Sciatic nerve (tissue), 2 donors: ENCODE measurements at places on chromosomes 16 and 17. TPM values are rescaled to one million over a fixed set of nuclear protein-coding genes. Genes with fewer than 3 reads are reported as not detected.

- DNase-seq: no peak
These were observed 12.1 kb upstream of the DHX8 start for GRCh38 chr17:43471585-43472160.

The EVPLL gene
- not detected for total RNA-seq

The FA2H gene
- 52.2 TPM for total RNA-seq

The NATD1 gene
- total RNA-seq: 9.3 TPM
